IPS DF 6.9 (cell line): ENCODE measurements at places on chromosomes 12 and 14.

DNA sequence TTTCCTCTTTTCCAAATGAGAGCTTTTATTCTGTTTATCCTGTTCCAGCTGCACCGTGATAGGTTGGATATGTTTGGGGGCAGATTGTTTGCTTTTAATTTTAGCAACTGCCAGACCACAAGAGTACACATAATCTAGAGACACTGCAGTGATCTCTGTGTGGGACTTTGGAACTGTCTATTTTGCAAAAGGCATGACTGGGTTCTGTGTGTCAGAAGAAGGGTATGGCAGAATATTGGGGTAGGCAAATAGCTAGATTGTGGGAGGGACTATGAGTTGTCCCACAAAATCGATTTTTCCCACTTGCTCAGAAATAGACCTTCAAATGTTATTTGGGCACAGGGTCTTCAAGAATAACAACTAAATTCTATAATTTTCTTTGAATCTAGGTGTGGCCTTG lies 275.9 kb upstream of the KITLG start:
- DNase-seq: no peak

DNA sequence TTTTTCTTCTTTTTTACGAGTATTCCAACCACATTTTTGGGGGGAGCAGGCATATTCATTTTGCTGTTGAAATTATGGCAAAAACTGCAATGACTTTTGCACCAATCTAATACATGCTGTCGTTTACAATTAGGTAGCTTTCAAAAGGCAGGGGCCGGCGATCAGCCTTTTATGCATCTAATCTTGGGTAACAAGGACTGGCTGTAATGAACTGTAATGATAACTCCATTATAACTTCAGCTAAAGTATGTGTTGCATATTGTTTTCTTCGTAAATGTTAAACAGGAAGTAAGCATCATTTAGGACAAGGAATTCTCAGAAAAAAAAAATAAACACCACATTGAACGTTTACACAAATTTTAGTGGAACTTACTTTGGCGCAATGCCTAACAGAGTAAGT lies 30.3 kb upstream of the KLRF1 start:
- no peak for DNase-seq

DNA sequence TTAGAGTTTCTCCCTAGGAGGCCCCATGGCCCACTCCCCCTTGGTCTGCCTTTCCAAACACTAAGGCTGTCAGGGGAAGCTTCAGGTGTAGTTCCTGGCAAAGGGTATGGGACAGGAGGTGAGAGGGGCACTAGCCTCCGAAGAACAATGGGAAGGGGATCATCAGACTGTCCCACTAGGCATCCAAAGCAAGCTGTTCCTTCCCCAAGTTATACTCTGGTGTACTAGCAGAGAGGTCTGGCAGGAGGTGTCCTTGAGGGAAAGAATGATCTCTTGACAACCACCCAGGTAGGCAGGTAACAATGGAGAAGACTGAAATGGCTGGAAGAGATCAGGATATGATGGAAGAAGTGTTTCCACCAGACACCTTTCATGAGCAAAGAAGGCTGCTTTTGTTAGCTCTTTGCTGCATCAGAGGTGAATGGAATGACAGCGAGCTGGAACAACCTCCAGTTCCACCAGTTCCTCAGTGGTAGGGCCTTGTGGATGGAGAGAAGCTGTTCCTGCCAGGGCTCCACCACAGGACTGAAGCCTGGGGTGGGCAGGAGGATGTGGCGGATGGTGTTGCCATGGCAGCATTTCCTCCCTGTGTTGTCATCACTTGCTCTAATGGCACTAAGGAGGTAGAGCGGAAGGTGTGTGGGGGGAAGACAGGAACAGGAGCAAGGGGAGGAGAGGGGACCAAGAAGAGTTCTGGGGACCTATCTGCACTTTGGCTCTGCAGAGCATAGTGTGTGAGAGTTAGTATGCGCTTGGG lies 2.3 kb upstream of the AGAP2 start:
- no peak for DNase-seq

- DNase-seq: no peak
Observed at GRCh38 chr12:128798571-128799341, 25.0 kb downstream of the SLC15A4 start.

DNA sequence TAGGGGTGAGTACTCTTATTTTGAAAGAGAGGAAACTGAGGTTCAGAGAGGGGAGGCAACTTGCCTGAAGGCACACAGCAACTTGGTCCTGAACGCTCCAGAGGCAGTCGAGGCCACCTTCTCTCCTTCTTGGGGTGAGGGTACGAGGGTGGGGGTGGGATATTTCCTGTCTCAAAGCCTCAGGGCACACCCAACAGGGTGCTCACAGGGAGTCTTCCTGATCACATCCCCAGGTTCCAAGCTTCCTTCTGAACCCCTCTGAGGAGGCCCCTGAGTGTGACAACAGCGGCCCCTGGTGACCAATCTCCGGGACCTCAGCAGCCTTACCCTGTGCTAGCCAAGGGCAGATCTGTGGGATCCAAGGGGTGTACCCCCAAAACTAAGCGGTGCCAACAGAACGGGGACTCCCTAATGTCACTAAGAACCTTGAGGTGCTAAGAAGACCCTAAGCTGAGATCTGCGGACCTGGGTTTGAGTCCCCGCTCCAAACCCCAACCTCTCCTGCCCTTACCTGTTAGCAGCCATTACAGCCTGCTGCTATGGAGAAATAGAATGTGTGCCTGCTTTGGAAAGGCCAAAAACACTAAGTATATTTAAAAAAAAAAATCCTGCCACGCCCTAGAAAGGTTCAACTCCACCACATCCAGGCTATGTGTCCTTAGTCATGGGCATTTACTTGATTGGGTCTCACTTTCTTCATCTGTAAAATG lies 57.9 kb downstream of the TRPV4 start:
- peak; percentile 54 for DNase-seq

- DNase-seq: no peak
Observed at GRCh38 chr14:20434701-20435581, 1.0 kb downstream of the KLHL33 start.

GRCh38 chr14:87207756-87208155 lies 785.2 kb downstream of the GALC start:
- no peak for DNase-seq

- no peak for DNase-seq
Observed at GRCh38 chr14:24179961-24180796, 8.3 kb downstream of the REC8 start.

DNA sequence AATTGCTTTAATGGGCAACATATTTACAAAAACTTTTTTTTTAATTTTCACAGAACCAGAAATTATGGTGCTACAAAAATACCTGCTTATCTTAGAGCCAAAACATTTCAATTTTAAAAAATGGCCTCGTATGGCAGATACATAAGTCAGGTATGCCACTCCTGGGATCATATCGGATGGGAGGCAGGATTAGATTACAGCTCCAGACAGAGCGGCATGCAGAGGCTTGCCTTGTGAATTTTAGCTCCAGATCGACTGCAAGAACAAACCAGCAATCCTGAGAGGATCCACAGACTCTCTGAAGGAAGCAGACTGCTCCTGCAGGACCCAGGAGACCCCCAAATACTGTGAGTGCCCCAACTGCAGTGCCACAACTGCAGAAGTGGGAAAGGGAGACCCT lies 169.3 kb upstream of the AMIGO2 start:
- DNase-seq: no peak

- DNase-seq: no peak
Observed at GRCh38 chr14:63727231-63727735, 582 bp downstream of the SGPP1 start.

DNA sequence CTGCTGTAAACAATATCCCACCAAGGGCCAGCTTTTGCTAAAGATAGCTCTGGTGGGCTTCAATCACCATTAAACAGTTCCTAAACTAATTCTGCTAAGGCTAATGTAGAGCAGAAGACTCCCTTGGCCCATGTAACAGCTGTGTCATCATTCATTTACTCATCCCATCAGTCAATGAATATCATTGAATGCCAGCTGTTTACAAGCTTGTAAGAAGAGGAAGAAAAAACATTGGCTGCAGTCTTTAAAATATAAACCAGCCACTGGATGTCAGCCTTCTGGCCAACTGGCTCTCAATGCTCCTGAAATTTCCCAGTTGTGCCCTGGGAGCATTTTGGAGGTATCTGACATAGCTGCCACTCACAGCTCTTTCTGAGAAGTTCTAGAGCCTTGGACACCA lies 18.0 kb upstream of the MAP3K9 start:
- DNase-seq: no peak

GRCh38 chr14:67270145-67270753 lies 29.0 kb downstream of the PALS1 start:
- no peak for DNase-seq

- no peak for DNase-seq
Observed at GRCh38 chr12:59724011-59724695, 128.3 kb downstream of the SLC16A7 start.

GRCh38 chr12:614411-614970 lies 48.8 kb downstream of the NINJ2 start:
- no peak for DNase-seq

DNA sequence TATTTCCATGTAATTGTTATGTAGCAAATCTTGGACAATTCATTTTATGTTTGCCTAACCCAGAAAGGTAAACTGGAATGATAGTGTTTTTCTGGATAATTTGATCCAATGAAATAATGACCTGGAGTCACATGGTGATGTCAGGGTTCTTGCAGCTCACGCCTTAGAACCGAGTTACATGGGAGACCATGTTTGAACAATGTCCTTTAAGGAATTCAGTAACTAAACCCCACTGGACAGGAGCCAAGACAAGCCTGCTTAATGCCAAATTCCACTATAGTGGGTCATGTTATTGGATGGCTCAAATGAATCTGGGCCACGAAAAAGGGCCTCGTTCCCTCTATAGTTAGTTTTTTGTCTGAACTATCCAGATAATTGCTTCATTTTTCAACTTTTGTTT lies 255.8 kb upstream of the HMGA2 start:
- DNase-seq: no peak

DNA sequence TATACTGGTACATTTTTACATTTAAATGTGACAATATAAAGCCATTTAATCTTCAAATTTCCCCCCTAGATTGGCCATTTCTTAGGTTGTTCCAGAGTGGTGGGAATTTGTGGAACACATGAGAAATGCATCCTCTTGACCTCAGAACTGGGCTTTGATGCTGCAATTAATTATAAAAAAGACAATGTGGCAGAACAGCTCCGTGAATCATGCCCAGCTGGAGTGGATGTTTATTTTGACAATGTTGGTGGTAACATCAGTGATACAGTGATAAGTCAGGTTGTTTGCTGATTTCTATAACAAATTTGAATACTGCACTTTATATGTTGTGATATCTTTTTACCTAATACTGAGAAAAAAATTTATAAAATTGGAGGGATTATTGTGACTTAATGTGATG lies 7.6 kb upstream of the ZNF410 start:
- no peak for DNase-seq

- no peak for DNase-seq
Observed at GRCh38 chr12:47858511-47859266, 39.0 kb upstream of the HDAC7 start.

DNA sequence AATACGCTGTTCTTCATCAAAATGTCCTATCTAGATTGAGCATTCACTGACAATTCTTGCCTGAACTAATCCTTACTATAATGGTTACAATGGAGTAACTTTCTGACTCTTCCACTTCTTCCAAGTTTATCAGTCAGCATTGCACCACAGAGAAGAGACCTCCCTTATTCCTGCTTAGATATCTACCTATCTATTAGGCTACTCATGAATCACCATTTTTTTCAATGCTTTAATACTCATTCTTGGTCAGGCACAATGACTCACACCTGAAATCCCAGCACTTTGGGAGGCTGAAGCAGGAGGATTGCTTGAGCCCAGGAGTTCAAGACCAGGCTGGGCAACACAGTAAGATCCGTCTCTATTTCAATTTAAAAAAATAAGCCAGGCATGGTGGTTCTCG lies 39.3 kb downstream of the RPS6KA5 start:
- DNase-seq: no peak

DNA sequence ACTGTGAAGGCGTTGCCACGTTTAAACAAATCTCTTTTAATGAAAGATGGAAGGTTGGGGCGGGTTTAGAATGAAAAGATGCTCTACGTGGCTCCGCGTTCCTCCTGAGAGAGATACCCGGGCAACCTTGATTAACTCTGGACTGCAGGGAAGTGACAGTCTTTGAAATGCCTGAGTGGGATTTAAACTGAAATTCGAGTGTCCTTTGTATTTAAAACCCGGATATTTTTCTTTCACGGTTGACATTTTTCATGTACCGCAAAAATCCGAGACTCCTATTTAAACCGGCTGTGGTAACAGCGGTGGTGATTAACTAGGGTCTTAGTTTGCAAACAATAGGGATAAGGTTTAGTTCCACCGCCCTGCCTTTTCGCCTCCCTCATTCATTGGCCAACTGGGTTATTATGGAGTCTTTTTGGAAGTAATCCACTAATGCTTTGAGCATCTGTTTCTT lies 707 bp downstream of the G2E3 start:
- DNase-seq: no peak

DNA sequence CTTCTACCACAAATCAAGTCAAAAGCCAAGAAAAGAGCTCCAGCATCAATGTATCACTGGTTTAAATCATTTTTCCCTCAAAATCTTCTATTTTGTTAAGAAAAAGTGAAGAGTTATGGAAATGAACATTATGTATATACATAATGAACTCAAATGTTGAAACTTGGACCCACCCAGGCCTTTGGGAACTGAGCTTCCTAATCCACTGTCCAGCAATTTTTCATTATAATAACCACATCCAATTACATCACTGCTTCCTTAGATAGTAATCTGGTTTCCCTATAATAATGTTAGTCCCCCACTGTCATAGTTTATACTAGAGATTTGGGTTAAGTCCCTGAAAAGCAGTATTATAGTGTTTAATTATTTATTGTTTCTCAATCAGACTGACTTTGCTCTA lies 170.9 kb downstream of the PIK3C2G start:
- DNase-seq: no peak

- DNase-seq: peak; percentile 68
Observed at GRCh38 chr14:74945852-74946658, 9.3 kb downstream of the PGF start.

DNA sequence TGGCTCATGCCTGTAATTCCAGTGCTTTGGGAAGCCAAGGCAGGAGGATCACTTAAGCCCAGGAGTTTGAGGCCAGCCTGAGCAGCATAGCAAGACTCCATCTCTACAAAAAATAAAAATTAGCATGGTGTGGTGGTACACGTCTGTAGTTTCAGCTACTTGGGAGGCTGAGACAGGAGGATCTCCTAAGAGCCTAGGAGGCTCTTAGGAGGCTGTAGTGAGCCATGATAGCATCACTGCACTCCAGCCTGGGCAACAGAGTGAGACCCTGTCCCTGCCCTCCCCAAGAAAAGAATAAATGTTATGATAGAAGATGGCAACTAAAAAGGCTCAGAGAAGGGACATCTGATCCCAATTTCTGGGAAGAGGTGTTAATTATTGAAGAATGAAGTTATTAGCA lies 3.2 kb upstream of the MANSC1 start:
- DNase-seq: no peak

DNA sequence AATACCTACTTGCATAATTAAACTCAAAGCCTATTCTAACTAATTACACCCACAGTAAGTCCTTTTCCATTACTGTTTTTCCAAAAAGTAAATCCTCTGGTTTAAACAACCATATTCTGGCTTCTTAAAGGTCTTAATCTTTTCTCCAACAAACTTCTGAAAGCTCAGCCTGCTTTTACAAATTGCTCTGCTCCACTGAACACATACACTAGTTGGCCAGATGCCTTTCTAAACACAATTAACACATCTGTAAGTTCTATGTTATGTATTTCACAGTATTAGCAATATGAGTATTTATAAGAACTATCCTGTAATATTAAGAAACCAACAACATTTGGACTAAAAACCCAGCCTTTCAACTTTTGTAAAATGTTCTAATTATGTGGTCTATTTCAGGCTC lies 30.1 kb downstream of the PTPRB start:
- no peak for DNase-seq

GRCh38 chr14:65387628-65388027 lies 24.9 kb upstream of the FUT8 start:
- DNase-seq: no peak

GRCh38 chr12:72647139-72647538 lies 375.0 kb downstream of the TRHDE start:
- DNase-seq: no peak
